ENCODE measurements at places on chromosomes 2 and 18. TPM values are rescaled to one million over a fixed set of nuclear protein-coding genes. Genes with fewer than 3 reads are reported as not detected.
A peak's percentile ranks its signal among the peaks of the same experiment; 100 is the strongest.

DNA sequence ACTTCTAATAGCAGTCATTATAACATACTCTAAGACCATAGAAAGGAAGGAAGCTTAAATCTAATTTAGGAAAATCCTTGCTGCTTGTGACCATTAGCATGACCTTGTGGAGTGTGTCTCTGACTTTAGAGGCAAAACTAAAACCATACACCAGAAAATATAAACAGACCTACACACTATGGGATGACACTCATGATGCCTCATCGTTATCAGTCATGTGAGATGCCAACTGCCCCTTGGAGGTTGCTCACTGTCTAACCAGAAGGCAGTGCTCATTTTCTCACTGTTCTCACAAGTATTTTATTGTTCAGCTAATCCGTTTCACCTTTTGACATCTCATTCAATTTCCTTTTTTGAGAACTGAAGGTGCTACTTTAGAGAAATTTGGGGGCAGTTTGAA lies 376.9 kb downstream of the RND3 start:
- no peak for DNase-seq

DNA sequence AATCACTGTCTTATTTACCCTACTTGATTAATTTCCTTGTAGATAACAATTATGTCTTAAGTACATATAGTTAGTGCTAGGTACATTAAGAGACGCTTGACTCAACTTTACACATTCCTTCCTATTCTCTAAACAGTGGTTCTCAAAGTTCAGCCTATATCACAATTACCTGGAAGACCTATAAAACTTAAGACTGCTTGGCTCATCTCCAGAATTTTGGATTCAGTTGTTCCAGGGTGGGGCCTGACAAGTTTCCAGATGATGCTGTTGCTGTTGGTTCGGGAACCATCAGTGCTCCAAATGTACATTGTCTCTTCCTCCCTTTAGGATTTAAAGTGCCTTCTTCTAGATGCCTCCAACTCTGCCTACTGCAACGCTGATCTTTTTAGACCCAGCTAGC lies 4.0 kb downstream of the PPP3R1 start:
- no peak for DNase-seq

- no peak for DNase-seq
Observed at GRCh38 chr18:55244546-55244945, 285.3 kb upstream of the CCDC68 start.

DNA sequence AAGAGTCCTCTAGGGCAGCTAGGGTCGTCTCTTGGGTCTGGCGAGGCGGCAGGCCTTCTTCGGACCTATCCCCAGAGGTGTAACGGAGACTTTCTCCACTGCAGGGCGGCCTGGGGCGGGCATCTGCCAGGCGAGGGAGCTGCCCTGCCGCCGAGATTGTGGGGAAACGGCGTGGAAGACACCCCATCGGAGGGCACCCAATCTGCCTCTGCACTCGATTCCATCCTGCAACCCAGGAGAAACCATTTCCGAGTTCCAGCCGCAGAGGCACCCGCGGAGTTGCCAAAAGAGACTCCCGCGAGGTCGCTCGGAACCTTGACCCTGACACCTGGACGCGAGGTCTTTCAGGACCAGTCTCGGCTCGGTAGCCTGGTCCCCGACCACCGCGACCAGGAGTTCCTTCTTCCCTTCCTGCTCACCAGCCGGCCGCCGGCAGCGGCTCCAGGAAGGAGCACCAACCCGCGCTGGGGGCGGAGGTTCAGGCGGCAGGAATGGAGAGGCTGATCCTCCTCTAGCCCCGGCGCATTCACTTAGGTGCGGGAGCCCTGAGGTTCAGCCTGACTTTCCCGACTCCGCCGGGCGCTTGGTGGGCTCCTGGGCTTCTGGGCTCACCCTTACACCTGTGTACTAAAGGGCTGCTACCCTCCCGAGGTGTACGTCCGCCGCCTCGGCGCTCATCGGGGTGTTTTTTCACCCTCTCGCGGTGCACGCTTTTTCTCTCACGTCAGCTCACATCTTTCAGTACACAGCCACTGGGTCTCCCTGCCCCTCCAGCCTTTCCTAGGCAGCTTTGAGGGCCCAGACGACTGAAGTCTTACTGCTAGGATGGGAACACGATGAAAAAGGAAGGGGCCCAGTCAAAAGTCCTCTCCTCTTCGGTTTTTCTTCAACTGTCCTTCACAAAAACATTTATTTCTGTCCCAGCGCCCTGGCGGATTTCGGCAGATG lies 8.1 kb downstream of the SIX2 start:
- DNase-seq, result no peak

DNA sequence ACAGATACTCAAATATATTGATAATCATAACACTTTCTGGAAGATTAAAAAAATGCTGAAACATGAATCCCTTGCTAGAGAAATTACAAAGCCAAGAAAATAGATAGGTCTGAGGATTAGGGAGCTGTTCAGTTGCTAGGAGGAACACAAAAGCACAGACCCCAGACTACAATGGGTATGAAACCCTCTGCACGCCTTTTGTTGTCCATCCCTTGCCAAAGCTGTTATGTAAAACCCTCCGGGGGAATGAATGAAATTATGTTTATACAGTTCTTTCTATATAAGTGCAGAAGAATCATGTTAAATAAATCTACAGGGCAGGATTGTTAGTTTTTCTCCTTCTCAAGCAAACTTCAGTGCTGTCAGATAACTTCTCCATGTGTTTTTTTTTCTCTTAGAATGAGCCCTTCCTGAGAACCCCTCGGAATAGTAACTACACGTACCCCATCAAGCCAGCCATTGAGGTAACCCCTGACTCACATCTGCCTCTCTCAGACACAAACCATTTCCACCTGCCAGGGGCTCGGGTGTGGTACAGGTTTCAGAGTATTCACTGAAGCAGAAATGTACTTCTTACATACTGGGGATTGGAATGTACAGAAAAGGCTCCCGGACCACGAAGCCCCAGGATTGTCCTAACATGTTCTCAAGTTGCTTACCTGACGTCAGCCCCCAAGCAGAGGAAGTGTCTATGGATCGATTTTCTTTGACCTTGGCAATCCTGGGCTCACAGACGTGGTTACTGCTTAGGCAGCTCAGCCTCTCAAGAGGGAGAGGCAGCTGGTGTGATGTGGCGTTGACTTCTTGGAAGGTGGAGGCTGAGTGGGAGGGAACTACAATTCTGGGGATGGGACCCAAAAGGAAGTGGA lies 118.0 kb downstream of the PLB1 start:
- DNase-seq, result no peak

- peak; percentile 73 for DNase-seq
Observed at GRCh38 chr2:170816504-170817092, at the start of gene GAD1. TSS of gene GAD1 (plus strand) at chr2:170816887. CDS start at chr2:170818592, 1,705 bp downstream.

DNA sequence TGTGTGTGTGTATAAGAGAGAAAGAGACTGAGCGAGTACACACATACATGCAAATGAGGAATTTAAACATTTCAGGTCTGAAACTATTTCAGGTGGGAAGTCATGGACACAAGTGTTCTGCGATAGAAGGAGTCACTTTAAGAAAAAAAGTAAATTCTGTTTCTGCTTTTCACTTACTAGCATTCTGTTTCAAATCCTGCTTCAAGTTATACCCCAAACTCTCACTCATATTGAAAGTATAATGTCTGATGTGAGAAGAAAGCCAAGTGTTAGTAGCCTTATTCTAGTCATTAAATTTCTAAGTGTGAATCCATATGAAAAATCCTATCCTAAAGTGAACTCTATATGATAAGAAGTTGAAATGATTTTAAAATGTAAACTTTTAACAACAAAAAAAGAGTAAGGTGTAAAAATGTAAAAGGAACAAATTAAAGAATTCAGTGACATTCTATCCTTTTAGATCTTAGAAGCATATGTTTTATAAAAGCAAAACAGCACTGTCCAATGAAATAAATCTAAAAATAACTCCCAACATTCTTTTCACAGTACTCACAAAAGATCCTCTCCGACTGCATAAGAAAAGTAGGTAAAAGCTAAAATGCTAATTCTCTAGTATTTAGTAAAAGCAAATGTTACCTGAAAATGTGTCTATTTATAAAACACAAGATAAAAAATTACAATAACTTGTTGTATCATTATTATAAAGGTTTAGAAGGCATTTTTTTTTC lies 570.6 kb downstream of the ZEB2 start:
- no peak for DNase-seq

RGPD3 gene
- total RNA-seq, result not detected

MLPH gene
- total RNA-seq, result not detected

SERPINB10 gene
- total RNA-seq, result not detected

SLC39A6 gene
- total RNA-seq, result 33.4 TPM

COLEC11 gene
- not detected for total RNA-seq

RTP5 gene
- 0.09 TPM for total RNA-seq

BMPR2 gene
- total RNA-seq, result 5.1 TPM
